PC-3 (cell line): ENCODE measurements at places on chromosomes 7 and 10.

DNA sequence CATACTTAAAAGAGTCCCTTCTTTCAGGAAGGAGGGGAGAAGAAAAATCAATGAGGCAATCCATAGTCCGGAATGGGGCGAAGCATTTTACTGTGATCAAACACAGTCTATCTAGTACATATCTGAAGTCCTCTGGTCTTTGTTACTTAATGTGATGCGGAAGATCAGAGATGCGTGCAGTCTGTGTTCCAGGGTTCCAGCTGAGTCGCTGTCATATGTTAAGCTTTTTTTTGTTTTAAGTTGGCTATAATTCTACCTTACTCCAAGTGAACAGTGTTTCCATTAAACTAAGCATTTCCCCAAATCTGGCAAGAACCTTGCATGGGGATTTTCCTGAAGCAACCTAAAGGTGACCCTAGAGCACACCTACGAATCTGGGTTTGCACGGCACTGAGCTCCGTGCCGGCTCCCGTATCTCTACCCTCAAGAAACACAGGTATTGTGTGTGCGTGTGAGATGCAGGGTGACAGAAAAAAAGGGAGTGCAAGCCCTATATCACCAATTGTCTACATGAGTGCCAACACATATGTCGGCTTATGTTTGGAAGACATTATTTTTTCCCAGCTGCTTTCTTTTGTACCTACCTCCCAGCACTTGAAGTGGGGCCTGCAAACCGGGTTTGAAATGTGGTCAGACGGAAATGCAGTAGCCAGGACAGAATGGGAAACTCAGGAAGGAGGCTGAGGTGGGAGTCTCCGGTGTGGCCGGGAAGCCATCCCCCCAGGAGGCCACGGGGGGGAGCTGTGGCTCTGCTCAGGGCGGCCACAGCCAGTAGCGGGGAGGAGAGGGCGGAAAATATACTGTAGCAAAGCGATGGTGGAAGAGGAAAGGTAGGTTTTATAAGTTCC, 435.8 kb upstream of the MGMT start:
- DNase-seq: peak; percentile 39

DNA sequence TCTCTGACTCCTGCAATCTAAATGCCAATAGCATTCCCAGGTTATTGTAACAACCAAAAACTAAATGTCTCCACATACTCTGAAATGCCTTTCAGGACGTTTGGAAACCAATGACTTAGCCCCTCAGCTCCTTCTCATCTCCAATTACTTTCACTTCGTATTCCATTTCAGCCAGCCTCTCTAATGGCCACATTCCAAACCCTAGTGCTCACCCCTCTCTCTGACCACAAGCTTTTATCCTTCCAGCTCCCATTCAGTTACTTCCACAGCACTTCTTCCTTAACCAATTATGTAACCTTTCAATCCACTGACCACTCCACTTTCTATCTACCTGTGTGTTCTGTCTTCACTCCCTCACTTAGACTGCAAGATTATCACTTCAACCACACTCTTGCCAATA, 4.3 kb downstream of the NOC3L start:
- DNase-seq: peak; percentile 75

- peak; percentile 39 for DNase-seq
These were observed 2.8 kb downstream of the AGAP3 start for GRCh38 chr7:151088856-151089699.

GRCh38 chr7:130891254-130892094, 157.5 kb upstream of the KLF14 start:
- peak; percentile 90 for DNase-seq

GRCh38 chr7:113175525-113176104, 57.3 kb upstream of the SMIM30 start:
- DNase-seq: no peak

GRCh38 chr7:46197785-46198540, 276.9 kb upstream of the IGFBP3 start:
- no peak for DNase-seq
